Activated T-helper 1 cell treated with anti-CD3 and anti-CD28 coated beads, Interleukin-12 subunit alpha, Interleukin-12 subunit beta, Interleukin-2, Interleukin-4 antibody, amounts not matched to agents 30 ng/mL and 10 ng/mL and 1 ng/mL, durations not matched to agents 14 hours and 24 hours and 36 hours (primary cell): ENCODE measurements at places on chromosomes 2 and 18. TPM values are rescaled to one million over a fixed set of nuclear protein-coding genes. Genes with fewer than 3 reads are reported as not detected.
A peak's percentile ranks its signal among the peaks of the same experiment; 100 is the strongest.

- H3K36me3 ChIP-seq = no peaks in the 10 kb centered on the region
- no peak for DNase-seq
- no peak overlapping the region for H3K4me3 ChIP-seq
- H3K27ac ChIP-seq = no peak overlapping the region
Measured at GRCh38 chr2:51014759-51015158, 17.2 kb downstream of the NRXN1 start.

GRCh38 chr2:127128445-127128904, 21.5 kb upstream of the BIN1 start:
- peaks cover 5% of the 10 kb centered on the region for H3K4me1 ChIP-seq
- DNase-seq = no peak
- peaks cover 3% of the 10 kb centered on the region for H3K27me3 ChIP-seq
- H3K27ac ChIP-seq = no peak overlapping the region
- H3K4me3 ChIP-seq = no peak overlapping the region

GRCh38 chr2:179876266-179876665, 14.9 kb upstream of the ZNF385B start:
- H3K27me3 ChIP-seq = peaks cover 6% of the 10 kb centered on the region
- no peak overlapping the region for H3K27ac ChIP-seq
- no peak overlapping the region for H3K4me3 ChIP-seq
- DNase-seq = no peak
- no peaks in the 10 kb centered on the region for H3K36me3 ChIP-seq

Gene C2orf76
- total RNA-seq = 10.3 and 10.7 TPM in 2 replicates

GRCh38 chr2:54628957-54629356, 94.5 kb upstream of the EML6 start:
- H3K4me3 ChIP-seq = no peak overlapping the region
- no peaks in the 10 kb centered on the region for H3K27me3 ChIP-seq
- H3K36me3 ChIP-seq = peaks cover 68% of the 10 kb centered on the region
- DNase-seq = no peak
- peak overlapping the region; percentile 61 for H3K27ac ChIP-seq

Gene MROH2A
- not detected in 2 replicates for total RNA-seq

DNA sequence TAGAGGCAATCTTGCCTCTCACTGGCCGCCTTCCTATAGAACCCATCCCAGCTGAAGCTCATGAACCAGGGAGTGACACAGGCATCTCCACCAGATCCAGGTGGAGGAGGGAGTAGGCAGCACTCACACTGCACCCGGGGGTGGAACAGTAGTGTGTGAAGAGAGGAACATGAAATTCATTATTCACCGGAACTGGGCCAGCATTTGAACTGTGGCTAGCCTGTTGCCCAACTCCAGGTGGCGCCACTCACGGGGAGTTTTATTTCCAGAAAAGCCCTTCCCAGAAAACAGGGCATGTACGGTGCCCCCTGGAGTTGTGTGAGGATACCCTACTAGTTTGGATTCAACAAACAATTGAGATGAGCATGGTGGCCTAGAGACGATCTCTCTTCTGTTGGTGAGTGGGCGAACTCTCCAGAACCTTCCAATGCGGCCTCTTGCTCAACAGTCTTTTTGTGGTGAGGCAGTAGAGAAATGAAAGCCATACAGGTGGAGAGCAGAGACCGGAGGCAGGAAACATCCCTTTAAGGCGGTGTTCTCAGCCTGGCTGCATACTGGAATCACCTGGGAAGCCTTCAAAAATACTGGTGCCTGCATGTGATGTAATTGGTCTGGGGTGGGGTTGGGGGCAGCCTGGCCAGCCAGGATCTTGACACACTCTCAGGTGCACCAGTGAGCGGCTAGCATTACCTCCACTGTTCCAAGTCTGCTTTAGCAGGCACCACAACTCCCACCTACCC, 73.5 kb upstream of the NEDD4L start:
- H3K36me3 ChIP-seq = no peaks in the 10 kb centered on the region
- H3K4me1 ChIP-seq = peaks cover 5% of the 10 kb centered on the region
- no peak overlapping the region for H3K27ac ChIP-seq
- no peak for DNase-seq
- H3K27me3 ChIP-seq = peaks cover 4% of the 10 kb centered on the region
- H3K4me3 ChIP-seq = no peak overlapping the region

Gene CCL20
- 1.2 and 3.2 TPM in 2 replicates for total RNA-seq

Gene LHCGR
- not detected in 2 replicates for total RNA-seq

- H3K4me3 ChIP-seq = no peak overlapping the region
- no peak for DNase-seq
- H3K27me3 ChIP-seq = peaks cover 8% of the 10 kb centered on the region
- no peaks in the 10 kb centered on the region for H3K36me3 ChIP-seq
- H3K4me1 ChIP-seq = no peaks in the 10 kb centered on the region
Measured at GRCh38 chr2:202072226-202072625, 829 bp upstream of the KIAA2012 start.
